ENCODE measurements at places on chromosomes 12 and 14.
A peak's percentile ranks its signal among the peaks of the same experiment; 100 is the strongest.

- no peak for DNase-seq
These were observed 328.6 kb downstream of the MDGA2 start for GRCh38 chr14:47346849-47347248.

GRCh38 chr12:124611559-124612409 lies 44.4 kb upstream of the NCOR2 start:
- DNase-seq, result no peak

GRCh38 chr14:99745307-99745951 lies 47.8 kb upstream of the EML1 start:
- no peak for DNase-seq

DNA sequence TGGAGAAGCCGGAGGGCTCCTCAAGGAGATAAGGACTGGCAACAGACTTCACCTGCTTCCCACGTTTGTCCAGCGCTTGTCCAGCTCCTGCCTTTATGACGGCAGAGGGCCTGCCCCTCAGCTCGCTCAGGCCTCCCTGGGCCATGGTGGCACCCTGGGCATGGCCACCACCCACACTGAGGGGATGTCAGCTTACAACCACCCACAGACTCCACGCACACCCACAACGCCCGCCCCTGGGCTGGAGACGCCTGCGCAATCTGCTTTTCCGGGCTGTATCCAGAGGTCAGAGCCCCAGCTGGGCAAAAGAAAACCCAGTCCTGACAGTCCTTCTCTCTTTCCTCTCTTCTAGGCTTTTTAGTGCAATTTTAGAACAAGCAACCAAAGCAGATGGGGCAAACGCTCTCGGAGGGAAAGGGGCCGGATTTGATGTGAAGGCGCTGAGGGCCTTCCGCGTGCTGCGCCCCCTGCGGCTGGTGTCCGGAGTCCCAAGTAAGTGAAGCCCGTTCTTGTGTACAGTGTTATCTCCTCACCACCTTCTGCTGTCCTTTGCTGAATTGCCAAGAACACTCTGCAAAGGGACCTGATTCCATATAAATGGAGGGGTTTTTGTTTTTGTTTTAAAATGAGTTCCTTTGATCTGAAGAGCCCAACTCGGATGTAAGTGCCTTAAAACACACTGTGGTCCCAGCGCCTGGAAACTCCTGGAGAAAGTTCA lies 337.4 kb upstream of the FKBP4 start:
- no peak for DNase-seq

DNA sequence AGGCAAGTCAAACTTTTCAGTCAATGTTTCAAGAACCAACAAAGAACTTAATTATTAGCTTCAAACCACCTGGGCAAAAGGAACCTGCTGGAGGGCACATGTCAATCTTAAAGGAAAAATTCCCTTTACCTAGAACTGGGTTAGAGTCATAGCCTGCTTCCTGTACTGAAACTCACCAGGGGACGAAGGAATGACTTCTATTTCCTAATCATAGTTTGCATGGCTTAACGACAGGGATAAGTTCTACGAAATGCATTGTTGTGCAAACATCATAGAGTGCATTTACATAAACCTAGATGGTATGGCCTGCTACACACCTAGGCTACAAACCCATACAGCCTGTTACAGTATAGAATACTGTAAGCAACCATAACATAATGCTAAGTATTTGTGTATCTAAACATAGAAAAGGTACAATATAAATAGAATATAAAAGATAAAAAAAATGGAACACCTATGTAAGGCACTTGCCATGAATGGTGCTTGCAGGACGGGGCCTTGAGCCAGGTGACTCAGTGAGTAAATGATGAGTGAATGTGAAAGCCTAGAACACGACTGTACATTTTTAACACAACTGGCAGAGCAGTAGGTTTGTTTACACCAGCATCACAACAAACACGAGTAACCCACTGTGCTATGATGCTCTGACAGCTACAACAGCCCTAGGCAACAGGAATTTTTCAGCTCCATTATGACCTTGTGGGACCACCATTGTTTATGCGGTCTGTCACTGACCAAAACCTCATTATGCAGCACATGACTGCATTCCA lies 234.9 kb upstream of the CAND1 start:
- DNase-seq, result peak; percentile 92

GRCh38 chr14:92581966-92582566 lies 68.5 kb downstream of the RIN3 start:
- DNase-seq, result no peak

DNA sequence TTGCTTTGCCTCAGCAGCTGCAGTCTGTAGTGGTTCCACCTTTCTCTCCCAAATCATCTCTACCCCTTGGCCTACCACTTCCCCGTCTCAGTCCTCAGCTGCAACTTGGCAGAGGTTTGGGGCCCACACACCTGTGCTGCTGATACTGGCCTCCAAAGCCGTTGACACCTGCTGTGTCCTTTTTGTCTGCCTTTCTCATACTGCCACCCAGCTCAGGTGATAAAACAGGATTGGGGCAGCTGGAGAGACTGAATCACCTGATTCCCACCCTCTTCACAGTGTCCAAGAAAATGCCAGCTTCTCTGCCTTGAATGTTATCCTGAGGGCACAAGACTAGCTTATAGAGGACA lies 103.7 kb downstream of the ETV6 start:
- peak; percentile 56 for DNase-seq

GRCh38 chr12:1579651-1580435 lies 14.5 kb downstream of the FBXL14 start:
- no peak for DNase-seq

DNA sequence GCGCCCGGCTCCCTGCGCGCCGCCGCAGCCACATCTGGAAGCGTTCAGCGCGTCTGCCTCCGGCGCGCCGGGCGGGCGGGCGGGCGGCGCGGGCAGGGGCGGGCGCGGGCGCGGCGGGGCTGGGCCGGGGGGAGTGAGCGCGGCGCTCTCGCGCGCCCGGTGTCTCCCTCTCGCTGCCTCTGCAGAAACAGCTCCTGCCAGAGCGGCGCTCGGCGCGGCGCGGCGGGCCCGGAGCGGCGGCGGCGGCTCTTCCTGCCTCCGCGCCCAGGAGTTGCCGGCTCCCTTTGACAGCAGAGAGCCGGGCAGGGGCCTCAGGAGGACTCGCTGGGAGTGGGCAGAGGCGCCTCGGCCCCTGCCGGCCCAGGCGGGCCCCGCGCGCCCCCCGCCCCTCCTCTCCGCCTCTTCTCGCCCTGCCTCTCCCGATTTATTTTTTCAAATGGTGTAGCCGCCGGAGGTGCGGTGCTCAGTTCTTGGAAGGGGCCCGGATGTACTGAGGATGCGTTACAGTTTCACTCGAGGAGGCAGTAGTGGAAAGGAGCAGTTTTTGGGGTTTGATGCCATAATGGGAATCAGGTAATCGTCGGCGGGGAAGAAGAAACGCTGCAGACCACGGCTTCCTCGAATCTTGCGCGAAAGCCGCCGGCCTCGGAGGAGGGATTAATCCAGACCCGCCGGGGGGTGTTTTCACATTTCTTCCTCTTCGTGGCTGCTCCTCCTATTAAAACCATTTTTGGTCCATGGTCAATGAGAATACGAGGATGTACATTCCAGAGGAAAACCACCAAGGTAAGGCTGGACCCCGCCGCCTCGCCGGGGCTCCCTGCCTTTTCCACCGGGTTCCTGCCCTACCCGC lies at the start of gene CACNA1C:
Gene CACNA1C, plus strand, starts transcription at position 162 of the 853 bp plus-strand sequence. Its CDS starts 576 bp downstream, at position 738.
- peak; percentile 61 for DNase-seq

DNA sequence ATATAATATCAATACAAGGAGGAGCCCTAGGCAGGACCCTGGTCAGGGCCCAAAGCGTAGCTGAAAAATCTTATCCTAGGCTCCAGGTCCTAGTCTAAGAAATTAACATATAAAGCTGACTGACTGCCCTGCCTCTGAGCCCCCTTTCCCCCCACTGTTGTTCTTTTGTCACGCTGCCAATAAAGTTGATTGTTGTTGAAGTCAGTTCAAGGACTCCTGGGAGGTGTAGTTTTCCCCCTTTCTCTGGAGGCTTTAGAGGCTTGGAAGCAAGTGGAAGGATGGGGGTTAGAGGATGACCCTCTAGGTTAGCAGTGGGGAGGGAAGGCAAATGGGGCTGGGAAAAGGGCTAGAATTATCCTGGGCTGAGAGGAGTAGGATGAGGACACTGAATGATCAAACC lies 3.2 kb downstream of the PPP1R1A start:
- no peak for DNase-seq

DNA sequence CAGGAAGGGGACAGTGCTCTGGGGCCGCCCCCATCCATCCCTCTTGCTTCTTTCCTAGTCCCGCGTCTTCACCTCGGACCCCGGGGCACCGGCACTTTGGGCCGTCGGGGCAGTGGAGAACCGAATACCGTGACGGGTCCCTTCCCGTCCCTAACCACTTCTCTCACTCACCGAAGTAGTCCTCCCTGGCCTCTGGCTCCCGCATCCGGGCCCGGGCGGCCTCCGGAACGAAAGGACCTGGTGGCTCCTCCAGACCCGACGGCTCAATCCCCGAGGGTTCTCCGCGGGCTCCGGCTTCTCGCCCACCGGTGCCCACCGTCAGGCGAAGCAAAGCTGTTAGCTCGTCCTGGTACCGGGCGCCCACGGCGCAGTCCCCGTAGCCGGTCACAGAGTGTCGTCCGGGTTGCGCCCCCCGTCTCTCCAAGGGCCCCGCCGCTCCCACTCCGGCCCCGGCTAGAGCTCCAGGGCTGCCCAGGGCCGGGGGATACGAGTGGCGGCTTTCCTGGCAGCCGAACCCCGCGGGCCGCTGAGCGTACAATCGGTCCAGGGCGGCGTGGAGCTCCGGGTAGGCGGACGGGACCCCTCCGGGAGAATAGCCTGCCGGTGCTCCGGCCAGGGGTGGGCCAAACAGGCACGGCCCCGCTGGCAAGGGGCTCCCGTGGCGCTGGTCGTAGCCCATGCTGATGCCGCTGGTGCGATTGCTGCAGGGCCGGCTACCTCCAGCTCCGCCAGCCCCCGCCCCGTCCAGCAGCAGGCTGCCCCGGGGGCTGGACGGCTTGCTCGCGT lies 1.1 kb downstream of the AJUBA start:
- DNase-seq, result peak; percentile 36

DNA sequence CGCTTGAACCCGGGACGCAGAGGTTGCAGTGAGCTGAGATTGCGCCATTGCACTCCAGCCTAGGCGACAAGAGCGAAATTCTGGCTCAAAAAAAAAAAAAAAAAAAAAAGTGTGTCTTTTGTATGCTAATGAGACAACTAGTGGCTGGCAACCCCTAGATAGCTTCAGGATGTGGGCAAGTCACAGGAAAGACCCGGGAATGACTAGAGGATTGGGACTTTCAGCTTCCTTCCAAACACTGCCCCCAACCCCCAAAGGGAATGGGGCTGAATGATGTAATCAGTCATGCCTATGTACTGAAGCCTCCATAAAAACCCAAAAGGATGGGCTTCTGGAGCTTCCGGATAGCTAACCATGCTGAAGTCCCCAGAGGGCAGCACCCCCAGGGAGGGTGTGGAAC lies 28.6 kb downstream of the USP44 start:
- no peak for DNase-seq

DNA sequence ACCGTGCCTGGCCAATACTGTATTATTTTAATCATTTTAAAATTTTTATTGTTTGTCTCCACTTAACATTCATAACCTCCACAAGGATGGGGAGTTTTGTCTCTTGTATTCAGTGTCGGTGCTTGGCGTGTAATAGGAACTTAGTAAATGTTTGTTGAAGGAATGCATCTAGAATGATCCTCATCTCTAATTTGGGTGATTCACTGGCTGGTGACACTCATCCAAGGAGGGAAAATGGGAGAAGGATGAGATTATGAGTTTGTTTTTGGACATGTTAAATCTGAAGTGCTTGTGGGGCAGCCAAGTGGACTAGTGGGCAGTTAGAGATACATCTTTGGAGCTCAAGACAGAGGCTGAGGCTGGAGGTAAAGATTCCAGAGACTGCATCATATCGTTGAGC lies 5.1 kb downstream of the KLC1 start:
- no peak for DNase-seq
